ENCODE measurements at places on chromosomes 16 and 17.
A peak's percentile ranks its signal among the peaks of the same experiment; 100 is the strongest.

DNA sequence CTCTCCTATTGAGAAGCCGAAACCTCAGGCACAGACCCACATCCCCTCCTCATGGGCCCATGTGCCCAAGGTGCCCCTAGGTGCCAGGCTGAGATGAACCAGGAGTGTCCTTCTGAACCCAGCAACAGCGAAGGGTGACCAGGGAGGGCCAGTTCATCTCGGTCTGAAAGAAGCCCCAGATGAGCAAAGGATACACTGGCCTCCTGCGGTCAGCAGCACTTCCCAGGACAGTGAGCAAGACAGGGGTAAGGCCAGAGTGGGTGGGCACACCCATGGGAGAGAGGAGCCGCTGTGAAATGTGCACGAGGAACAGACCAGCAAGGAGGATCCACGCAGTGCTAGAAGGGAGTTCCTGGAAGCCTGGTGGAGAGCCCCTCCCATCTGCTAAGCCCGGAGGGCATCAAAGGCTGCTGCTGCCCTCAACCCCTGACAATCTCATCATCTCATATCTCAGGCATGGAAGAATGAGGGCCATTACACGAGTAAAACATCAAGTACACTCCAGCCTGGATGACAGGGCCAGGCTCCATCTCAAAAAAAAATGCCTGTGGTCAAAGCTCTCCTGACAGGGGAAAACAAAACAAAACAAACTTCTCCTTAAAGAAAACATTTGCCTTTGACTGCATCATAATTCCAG, 3.3 kb upstream of the HBZ start:
- DNase-seq = no peak

- no peak for DNase-seq
Observed at GRCh38 chr17:76740329-76741118, 2.6 kb downstream of the MFSD11 start.

DNA sequence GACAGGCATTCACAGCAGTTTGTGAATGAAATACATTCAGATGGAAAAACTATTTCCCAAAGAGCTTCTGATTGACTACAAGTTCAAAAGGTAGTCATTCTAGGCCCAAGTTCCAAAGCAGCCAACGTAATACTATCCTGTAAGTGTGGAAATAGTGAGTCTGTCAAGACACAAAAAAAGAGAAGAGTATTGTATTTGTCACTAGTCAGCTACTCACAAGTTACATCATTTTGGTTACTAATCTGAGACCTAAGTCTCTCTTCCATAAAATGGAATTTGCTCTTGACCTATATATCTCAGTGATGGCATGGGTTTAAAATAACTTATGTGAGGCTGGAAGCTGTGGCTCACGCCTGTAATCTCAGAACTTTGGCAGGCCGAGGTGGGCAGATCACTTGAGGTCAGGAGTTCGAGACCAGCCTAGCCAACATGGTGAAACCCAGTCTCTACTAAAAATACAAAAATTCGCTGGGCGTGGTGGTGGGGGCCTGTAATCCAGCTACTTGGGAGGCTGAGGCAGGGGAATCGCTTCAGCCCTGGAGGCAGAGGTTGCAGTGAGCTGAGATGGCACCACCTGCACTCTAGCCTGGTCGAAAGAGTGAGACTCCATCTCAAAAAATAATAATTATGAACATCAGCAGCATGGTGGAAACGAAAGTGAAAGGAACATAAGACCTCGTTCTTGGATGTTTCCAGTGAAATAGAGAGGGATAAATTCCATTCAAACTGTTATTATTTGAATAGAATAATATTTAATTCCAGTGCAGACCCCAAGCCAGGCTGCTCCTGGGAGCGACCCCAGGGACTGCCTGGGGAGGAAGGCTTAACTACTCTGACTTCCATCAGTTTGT, 2.9 kb downstream of the CMC2 start:
- no peak for DNase-seq

DNA sequence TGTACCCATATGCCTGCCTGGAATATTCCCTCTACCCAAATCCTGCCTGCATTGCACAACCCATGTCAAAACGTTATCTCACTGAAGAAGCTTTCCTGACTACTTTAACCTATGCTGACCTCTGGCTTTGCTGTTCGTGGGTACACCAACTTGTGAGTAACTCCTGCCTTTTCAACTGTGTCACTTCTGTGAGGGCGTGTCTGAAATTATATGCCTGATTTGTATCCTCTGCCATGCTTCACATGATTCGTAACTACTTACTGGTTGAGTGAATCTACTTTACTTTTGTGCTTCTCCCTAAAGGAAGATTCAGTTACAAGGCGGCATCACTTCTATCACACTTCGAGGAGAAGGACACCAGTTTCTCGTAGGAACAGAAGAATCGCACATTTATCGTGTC, 33.3 kb upstream of the USP43 start:
- DNase-seq = no peak

DNA sequence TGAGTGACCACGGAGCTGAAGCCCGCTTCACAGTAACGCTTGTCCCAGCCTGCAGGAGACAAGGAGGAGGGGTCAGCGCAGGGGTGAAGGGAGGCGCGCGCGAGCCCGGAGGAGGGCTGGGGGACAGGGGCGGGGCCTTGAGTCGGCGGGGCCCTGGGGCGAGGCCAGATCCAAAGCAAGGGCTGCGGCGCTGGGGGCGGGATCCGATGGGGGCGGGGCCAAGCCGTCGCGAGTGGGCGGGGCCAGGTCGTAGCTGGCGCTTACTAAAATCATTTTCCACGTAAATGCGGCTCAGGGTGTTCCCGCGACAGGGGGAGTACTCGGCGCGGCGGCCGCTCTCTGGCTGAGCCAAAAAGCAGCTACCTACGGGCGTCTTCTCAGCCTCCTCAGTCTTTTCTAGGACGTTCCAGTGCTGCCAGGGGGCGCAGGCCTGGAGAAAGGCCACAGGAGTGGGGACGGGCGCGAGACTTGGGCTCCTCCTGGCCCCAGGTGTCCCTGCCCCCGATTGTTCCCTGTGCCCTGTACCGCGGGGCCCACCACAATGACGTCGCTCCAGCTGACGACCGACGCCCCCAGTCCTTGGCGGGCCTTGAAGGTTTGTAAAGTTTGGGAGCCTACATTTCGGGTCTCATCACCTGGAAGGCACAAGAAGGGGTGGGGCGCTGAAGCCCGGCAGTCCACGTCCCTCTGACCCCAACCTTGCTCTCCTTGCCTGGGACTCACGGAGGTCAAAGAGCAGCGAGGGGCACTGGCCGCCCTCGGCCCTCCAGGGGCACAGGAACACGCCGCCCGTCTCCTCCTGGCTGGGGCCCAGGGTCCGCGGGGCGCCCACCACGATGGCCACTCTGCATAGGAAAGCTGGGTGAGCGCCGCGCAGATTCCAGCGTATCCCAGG, 3.9 kb downstream of the ITGA2B start:
- DNase-seq = peak; percentile 65

GRCh38 chr16:3135126-3135715, 392 bp downstream of the ZNF213 start:
- no peak for DNase-seq

GRCh38 chr16:5016967-5017677, 16.6 kb downstream of the NAGPA start:
- no peak for DNase-seq

- DNase-seq = no peak
Observed at GRCh38 chr16:72013389-72013788, 4.8 kb downstream of the DHODH start.

DNA sequence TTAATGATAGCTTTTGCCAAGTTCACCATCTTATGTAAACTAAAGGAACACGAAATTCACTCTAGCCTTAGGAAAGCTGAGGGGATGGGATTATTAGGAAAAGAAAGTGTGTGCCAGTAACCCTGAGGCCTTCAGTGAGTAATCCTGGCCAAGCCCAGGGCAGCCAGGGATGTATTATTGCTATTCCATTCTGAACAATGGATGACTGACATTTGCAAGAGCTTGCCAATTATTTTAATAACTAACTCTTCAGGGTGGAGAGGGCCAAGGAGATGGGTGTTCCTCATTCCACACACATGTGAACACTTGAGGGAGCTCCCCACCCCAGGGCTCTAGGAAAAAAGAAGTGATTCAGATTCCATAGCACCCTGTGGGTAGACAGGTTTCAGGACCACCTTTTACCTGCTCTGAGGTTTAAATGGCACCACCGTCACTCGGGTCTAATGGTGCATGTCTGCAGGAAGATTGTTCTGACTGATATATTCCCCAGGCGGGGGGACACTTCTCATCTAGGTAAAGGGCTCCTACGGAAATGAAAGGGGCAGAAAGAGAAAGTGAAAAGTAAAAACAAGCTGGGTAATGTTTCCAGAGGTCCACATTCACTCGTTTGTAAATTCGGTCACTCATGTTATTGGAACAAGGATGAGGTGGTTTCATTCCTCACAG, 41.5 kb downstream of the TK2 start:
- DNase-seq = no peak

GRCh38 chr16:20485408-20485807, 34.1 kb downstream of the ACSM2A start:
- no peak for DNase-seq

GRCh38 chr16:17160920-17161431, 309.8 kb downstream of the XYLT1 start:
- DNase-seq = no peak

GRCh38 chr17:72426321-72426720, 305.5 kb downstream of the SOX9 start:
- no peak for DNase-seq

- DNase-seq = no peak
Observed at GRCh38 chr16:54072237-54072636, 214.3 kb downstream of the IRX3 start.

DNA sequence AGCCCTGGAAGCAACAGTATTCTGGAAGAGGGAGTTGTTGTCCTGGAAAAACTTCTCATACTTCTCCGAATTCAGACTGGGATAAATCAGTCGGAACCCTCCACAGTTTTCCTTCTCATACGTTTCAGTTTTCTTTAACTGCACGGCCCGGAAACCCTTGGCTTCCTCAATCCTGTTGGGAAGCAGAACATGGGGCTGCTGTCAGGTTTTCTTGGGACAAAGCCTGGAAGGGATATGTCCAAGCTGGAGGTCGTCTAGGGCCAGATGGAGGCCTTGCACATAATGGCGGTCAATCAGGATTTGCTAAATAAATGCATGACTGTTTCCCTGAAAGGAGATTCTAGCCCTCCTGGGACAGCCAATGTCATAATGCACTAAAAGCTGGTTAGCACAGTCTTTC, 29.2 kb downstream of the TTLL6 start:
- DNase-seq = no peak

DNA sequence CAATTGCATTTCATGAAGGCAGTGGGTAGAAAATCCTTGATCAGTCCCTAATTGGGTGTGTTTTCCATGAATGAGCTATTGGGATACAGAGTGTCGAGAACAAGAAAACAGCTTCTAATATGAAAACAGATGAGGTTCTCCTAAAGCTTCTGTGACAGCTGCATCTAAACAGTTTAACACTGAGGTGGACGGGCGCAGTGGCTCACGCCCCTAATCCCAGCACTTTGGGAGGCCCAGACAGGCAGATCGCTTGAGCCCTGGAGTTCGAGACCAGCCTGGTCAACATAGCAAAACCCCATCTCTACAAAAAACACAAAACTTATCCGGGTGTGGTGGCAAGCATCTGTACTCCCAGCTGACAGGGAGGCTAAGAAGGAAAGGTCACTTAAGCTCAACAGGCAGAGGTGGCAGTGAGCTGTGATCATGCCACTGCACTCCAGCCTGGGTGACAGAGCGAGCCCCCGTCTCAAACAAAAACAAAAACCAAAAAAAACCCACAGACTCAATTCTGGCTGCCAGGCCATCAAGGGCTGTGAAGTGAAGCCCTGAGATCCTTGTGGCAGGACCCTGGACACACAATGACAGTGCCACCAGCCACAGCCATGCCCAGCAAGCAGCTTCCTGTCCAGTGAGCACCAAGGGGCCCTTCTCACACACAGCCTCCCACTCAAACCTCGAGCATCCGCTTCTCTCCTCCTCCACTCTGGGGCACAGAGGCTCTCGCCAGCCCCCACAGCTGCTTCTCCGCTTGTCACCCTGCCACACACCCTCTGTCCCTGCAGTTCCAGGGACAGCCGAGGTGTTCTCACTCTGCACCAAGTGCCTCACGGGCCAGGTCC, 44.0 kb downstream of the ANKRD11 start:
- DNase-seq = no peak

- DNase-seq = no peak
Observed at GRCh38 chr17:58032691-58033415, 25.8 kb upstream of the SRSF1 start.

- DNase-seq = no peak
Observed at GRCh38 chr16:85042167-85042526, 14.6 kb downstream of the KIAA0513 start.

- DNase-seq = peak; percentile 87
Observed at GRCh38 chr17:50219939-50220465, 18.6 kb upstream of the COL1A1 start.

- peak; percentile 27 for DNase-seq
Observed at GRCh38 chr17:16294560-16294959, 58.7 kb downstream of the CENPV start.

DNA sequence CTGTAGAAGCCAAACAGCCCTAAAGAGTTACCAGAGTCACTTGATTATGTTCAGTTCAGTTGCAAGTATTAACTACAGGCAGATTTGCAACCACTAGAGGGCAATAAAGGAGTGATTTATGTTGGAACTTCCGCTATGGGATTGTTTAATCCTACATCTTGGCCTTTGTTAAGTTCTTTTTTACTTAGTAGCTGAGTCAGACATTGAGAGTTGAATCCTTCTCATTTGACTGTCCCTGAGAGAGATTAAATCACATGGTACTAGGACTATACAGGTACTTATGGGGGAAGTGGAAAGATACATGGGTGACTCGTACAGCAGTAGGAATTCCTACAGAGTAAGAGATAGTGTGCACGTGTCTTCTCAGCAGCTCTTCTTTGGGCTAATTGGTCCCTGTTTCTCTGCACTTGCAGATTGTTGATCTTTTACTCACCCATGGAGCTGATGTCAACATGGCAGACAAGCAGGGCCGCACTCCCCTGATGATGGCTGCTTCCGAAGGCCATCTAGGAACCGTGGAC, 40.3 kb downstream of the CYB561 start:
- peak; percentile 67 for DNase-seq

DNA sequence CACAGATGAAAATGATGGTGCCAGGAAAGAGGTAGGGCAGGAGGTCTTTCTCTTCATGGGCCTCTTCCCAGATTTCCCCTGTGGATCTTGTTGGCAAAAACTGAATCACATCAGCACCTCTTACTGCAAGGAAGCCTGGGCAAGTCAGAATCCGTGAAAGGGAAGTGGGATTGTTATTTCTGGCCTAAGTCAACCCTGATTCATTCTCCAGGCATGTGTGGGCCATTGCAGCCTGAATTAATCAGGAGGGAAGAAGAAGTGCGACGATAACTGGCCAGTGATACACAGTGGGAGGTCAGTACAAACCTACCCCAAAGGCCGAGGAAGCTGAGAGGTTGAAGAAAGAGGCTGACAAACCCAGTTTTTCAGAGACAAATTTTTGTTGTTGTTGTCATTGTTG, 17.9 kb upstream of the NSMCE1 start:
- DNase-seq = peak; percentile 64

GRCh38 chr17:31089471-31089870, 5.3 kb upstream of the NF1 start:
- DNase-seq = no peak

DNA sequence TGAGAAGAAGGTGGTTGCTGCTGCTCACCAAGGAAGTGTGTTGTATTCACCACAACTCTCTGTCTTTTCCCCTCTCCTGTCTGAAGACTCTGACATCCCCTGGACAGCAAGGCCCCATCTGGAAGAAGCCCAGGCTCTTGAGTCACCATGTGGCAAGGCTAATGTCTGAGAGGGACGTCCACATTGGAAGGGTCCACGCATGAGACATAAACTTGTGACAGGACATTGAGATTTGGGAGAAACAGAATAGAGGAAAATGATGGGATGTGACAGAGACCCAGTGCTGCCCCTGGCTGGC, 176.5 kb downstream of the IRF8 start:
- DNase-seq = no peak

Data from HepG2 (cell line).